Posterior vena cava (tissue), 2 donors: ENCODE measurements at places on chromosomes 1 and 21.

- DNase-seq: peak; percentile 76
Observed at GRCh38 chr1:112713466-112714312, 1.4 kb downstream of the PPM1J start.

- no peak for DNase-seq
Observed at GRCh38 chr1:1892079-1892762, 1.3 kb upstream of the GNB1 start.

- no peak for DNase-seq
Observed at GRCh38 chr1:109912873-109913272, 2.2 kb downstream of the CSF1 start.

DNA sequence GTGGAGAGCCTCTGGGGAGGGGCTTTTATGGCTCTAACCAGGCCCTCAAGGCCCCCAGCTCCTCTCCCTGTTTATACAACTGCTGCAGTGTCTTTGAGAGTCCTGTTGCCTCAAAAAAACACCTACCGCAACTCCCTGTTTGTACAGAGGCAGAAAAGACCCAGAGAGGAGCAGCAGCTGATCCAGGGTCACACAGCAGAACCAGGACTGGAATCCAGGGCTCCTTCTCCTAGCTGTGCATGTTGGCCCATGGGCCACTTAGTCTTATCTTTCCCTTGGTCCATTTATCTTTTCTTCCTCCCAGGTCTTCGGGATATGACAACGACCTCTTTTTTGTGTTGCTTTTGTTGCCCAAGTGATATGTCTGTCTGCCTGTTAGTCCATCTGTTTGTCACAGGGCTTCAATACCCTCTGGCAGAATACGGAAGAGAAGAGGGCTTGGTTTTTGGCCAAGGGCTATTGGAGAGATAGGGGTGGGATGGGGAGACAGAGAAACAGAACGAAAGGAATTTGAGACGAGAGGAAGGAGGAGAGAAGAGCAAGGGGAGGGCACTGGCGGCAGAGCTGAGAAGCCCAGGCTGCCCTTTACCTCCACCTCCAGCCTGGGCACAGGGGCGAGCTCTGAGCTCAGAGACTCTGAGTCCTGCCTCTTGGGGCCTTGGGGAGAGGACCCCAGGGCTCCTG is 33.5 kb upstream of the WASF2 start:
- no peak for DNase-seq

DNA sequence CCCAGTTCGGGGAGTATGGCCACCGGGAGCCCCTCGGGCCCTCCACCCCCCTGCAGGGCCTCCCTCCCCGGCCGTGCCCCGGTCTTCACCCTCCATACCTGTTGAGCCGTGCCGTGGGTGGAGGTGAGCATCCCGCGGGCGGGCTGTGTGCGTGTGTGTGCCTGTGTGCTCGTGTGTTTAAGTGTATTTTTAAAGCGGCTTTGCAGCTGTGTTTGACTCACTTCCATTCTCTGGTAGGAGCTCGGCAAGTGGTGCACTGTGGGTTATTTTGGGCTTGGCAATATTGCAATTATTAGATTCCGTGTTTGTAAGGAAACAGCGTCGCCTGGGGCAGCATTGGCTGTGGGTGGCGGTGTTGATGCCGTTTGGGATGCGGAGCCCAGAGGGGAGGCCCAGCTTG is 20.3 kb upstream of the PLCH2 start:
- no peak for DNase-seq

DNA sequence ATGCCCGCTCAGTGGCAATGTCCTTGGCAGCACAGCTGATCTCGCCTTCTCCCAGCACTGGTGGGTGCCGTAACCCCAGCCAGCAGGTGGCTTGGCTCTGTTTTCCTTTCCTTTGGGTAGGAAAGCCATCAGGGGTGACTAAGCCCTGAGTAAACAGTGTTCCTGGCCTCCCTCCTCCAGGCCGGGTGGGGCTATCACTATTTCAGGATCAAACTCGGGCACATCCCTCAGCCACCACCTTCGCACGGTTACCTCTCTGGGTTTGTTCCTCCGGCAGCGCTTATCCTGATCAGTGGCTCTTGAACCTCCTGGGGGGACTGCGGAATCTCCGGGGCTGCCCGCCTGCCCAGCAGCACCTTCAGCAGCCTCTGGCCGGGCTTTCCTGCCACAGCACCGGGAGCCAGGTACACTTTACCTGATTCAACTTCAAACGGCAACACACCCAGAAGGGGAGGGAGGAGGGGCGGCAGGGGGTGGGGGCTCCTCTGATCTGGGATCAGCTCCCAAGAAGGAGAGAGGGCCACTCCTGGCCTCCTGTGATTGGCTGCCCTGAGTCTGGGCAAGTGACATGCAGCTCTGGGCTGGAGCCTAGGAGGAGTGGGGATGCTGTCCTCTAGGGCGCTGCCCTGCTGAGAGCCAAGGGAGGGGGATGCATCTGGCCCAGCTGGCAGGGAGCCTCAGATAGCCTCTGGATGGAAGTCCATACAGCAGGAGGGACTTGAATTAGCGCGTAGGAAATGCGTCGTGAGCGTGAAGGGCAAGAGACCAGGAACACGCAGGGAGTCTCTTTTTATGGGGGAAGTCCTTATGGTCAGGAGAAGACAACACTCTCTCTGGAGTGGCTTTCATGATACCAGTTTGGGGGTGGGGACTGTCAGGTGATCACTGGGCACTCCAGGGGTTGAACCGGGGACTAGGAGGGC is at the start of gene ASCL5:
ASCL5 (minus strand) TSS at position 353 of the 923 bp plus-strand sequence. CDS start 11,812 bp downstream, outside the sequence.
- DNase-seq: no peak

- no peak for DNase-seq
Observed at GRCh38 chr1:180811886-180812285, 100.8 kb upstream of the KIAA1614 start.

DNA sequence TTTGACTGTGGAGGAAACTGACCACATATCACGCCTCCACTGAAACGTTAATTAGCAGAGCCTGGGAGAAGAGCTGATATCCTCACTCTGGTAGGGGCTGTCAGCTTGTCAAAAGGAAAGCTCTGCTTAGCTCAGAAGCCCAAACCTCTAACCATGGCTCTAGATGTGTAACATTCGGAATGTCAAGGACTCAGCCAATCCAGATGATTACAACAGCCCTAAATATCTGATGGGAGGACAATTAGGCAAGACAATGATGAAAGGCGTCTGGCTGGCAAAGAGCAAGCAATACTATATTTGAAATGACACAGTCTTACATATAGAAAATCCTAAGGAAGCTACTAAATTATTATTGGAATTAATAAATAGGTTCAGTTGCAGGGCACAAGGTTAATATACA is 45.7 kb upstream of the COX20 start:
- no peak for DNase-seq

DNA sequence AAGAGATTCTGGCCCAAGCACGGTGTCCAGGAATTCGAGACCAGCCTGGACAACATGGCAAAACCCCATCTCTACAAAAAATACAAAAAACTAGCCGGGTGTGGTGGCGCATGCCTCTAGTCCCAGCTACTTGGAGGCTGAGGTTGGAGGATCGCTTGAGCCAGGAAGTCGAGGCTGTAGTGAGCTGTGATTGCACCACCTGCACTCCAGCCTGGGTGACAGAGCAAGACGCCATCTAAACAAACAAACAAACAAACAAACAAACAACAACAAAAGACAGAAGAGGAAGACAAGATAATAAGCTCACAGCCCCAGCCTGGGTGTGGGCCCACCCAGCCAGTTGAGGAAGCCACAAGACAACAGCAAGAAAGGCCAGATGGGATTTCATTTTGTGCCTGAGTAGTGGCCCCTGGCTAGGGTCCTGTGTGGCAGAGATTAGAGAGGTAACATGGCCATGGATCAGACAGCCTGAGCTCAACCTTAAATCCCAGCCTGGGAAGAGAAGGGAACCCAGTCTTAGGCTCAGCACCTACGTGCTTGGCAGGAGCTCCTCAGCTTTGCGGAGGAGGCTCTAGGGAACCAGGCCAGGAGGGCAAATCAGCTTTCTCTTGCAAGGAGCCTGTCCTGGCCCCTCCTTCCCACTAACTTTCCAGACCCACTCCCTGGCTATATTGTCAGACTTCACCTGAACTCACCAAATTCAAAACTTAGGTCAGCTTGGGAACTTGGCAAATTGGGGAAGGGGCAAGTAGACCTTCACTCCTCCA is 4.9 kb upstream of the BEST4 start:
- peak; percentile 46 for DNase-seq

GRCh38 chr21:35508139-35508888 is 459.2 kb upstream of the RUNX1 start:
- DNase-seq: peak; percentile 89
